Tongue (tissue), 3 donors: ENCODE measurements at places on chromosomes 1 and 21.

GRCh38 chr1:200838676-200839445 lies 33.9 kb upstream of the GPR25 start:
- no peak for DNase-seq

- DNase-seq: no peak
Measured at GRCh38 chr21:39632796-39633442, 20.2 kb downstream of the B3GALT5 start.

- DNase-seq: no peak
Measured at GRCh38 chr1:41589395-41589794, 104.9 kb upstream of the EDN2 start.

DNA sequence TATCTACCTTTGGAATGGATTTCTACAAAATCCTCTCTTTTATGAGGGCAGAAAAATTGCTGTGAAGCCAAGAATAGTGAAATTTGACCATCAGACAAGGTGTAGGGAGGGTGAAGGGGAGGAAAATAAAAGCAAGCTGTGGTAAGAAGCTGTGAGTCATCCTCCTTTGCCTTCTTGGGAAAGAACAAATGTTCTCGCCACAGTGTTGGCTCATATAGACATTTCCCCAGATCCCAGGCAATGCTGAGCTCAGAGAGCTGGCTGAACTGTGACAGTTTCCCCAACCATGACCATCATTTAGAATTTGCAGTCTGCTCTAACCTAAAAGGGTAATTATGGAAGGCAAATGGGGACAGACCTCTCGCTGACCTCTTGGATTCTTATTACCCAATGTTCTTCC lies 235.4 kb downstream of the PBX1 start:
- peak; percentile 47 for DNase-seq

GRCh38 chr1:89755591-89755990 lies 65.2 kb upstream of the LRRC8D start:
- DNase-seq: no peak

- DNase-seq: no peak
Measured at GRCh38 chr1:239897458-239897857, 194.2 kb upstream of the FMN2 start.

- no peak for DNase-seq
Measured at GRCh38 chr1:36269408-36269838, 36.7 kb upstream of the SH3D21 start.

GRCh38 chr1:20962576-20963258 lies 175.6 kb upstream of the HP1BP3 start:
- DNase-seq: peak; percentile 22

GRCh38 chr1:12339396-12339795 lies 109.6 kb downstream of the VPS13D start:
- peak; percentile 39 for DNase-seq

DNA sequence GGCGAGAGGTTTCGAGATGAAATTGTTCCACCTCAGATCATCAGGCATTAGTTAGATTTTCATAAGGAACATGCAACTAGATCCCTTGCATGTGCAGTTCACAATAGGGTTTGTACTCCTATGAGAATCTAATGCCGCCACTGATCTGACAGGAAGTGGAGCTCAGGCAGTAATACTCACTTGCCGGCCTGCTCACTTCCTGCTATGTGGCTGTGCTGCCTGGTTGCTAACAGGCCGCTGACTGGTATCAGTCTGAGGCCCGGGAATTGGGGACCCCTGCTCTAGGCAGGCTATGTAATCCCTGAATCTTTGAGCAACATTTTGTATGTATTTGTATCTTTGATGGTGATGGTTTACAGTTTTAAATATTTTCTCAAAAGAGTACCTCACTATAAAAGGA lies 32.5 kb downstream of the XKR8 start:
- DNase-seq: no peak

- no peak for DNase-seq
Measured at GRCh38 chr21:44684483-44684882, 2.5 kb upstream of the KRTAP12-1 start.

DNA sequence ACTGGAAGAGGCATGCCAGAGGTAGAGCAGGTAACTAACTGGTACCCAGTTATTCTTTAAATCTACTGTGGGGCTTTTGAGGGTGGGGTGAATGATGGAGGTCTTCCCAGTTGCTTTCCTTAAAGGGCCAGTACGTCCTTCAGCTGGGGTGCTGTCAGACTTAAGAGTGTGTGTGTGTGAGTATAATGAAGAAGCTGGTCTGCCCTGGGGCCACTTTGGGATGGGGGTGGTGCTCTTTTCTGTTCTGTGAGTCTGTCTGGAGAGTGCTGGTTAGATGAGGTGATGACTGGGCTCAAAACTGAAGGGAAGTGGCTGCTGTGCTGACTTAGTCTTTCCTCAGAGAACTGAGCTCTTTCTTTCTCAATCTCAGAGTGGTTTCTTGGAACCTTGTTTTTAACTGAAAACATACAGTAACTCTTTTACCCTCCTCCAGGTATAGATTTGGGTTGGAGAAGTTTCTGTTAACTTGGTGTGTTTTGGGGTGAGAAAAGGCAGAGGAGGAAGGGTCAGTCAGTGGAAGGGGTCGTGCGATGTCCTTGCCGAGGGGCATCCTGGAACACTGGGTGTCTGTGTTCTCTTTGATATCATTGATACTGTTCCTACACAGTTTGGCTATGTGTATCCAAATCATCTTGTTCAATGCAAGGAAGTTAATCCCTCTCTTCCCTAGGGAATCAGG lies 746 bp downstream of the MACF1 start:
- peak; percentile 43 for DNase-seq

- DNase-seq: peak; percentile 5
Measured at GRCh38 chr1:97630281-97630680, 290.6 kb downstream of the DPYD start.

GRCh38 chr1:113581323-113581722 lies 178.0 kb downstream of the PHTF1 start:
- DNase-seq: no peak
